PC-9 (cell line): ENCODE measurements at places on chromosomes 13 and 19. TPM values are rescaled to one million over a fixed set of nuclear protein-coding genes. Genes with fewer than 3 reads are reported as not detected.

DNA sequence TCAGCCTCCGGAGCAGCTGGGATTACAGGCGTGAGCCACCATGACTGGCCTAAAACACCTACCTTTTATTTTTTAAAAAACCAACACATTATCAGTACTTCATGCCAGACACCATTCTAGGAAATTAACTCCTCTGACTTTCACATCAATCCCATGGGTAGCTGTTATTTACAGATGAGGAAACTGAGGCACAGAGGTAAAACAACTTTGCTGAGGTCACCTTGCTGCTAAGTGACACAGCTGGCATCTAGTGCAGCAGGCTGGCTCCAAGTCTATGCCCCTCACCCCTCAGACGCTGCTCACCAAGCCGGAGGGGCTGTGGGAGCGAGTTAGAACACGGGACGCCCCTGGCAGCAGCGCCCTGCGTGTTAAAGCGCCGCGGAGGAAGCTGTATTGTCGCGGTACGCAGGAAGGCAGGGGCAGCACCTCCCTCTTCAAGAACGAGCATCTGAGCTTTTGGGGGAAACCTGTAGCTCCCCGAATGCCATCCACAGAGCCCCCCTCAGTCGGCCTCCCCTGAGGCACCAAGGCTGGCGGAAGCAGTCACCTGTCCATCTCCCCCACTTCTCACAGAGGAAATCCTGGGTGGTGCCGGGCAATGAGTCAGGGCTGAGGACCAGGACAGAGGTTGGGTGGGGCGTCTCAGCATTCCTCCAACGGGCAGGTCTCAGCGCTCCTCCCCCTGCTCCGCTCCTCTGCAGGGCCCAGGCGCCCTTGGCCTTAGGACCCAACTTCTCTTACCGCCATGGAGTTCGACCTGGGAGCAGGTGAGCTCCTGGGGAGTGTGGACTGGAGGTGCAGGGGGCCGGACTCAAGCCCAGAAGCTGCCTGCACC is at the start of gene C19orf33:
TSS of gene C19orf33 (plus strand) at position 735 of the 835 bp plus-strand sequence. CDS start at position 746, 11 bp downstream.
- peak; percentile 88 for DNase-seq

GRCh38 chr13:20901668-20902437 is 693 bp downstream of the XPO4 start:
- no peak for DNase-seq

DNA sequence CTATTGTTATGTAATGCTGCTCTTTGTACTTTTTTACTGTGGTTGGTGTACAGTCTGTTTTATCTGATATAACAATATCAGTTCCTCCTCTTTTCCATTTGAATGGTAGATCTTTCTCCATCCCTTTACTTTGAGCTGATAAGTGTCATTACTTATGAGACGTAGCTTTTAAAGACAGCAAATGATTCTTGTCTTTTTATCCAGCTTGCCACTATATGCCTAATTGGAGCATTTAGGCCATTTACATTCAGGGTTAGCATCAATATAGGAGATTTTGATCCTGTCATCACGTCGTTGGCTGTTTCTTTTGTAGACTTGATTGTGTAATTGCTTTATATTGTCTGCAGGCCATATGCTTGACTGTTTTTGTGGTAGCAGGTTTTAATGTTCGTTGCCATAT is 894.2 kb upstream of the ATXN8OS start:
- DNase-seq, result no peak

Gene IL11
- total RNA-seq, result 4.1 and 6.6 TPM in 2 replicates

GRCh38 chr19:49574206-49574755 is 6.1 kb downstream of the NOSIP start:
- no peak for DNase-seq

DNA sequence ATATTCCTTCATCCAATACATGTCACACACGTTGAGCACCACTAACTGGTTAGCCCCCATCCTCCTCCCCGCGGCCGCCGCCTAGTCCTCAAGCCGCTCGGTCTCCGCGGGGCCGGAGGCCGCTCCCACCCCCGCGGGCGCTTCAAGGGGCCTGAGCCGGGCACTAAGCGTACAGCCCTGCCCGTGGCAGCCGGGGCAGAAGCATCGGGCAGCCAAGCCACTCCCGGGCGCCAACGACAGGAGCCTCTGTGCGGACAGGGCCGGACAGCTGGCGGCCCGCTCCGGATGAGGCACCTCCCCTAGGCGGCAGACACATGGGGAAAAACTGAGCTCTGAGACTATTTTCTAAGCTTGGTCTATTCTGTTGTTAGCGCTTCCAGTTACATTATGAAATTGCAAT is 2.8 kb upstream of the ZNF543 start:
- no peak for DNase-seq

Gene NBEA
- 4.0 and 4.5 TPM in 2 replicates for total RNA-seq

- no peak for DNase-seq
Measured at GRCh38 chr13:32549788-32550187, 11.2 kb upstream of the N4BP2L2 start.

Gene EMC10
- 118 and 121 TPM in 2 replicates for total RNA-seq

Gene FAAP24
- 6.9 and 10.1 TPM in 2 replicates for total RNA-seq

GRCh38 chr19:32041681-32042292 is 303.6 kb upstream of the ZNF507 start:
- DNase-seq, result no peak

GRCh38 chr13:44434766-44435141 is 61.1 kb downstream of the SERP2 start:
- DNase-seq, result no peak

- DNase-seq, result peak; percentile 100
Measured at GRCh38 chr19:39430675-39431593, 4.8 kb downstream of the RPS16 start.

DNA sequence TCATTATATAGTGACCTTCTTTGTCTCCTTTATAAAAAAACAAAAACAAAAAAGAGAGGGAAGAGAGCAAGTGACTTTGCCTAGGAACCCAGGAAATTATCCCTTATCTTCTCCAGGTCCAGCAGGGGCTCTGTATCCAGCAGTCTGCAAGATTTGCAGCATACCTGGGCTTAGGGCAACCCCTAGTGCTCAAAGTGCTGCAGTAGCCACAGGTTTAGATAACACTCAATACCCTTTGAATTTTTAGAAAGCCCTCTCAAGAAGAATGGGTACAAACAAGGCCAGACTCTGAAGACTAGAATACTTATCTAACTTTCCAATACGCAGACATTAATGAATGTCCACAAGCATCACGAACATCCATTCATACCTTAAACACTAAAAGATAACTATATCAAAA is 43.2 kb downstream of the CCNA1 start:
- peak; percentile 45 for DNase-seq

DNA sequence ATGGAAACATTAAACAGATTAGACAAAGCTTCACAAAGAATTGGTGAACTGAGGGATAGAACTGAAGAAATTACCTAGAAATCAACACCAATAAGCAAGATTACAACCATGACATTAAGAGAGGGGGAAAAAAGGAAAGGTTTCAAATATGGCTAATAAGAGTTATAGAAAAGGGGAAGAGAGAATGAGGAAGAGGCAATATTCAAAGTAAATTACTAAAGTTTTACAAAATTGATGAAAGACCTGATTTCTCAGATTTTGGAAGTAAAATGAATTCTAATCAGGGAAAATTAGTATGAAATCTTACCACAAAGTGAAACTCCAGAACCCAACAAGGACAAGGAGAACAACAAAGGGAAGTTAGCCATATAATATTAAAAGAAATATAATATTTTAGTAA is 187.4 kb downstream of the NBEA start:
- DNase-seq, result no peak

- DNase-seq, result peak; percentile 89
Measured at GRCh38 chr19:3036119-3036976, 7.3 kb upstream of the TLE2 start.

Gene SHC2
- 0.70 and 0.73 TPM in 2 replicates for total RNA-seq

Gene KIR3DL2
- not detected in 2 replicates for total RNA-seq

Gene NLRP9
- not detected in 2 replicates for total RNA-seq

Gene ZNF85
- total RNA-seq, result 5.7 and 6.4 TPM in 2 replicates

- no peak for DNase-seq
Measured at GRCh38 chr13:36385489-36385888, 39.3 kb upstream of the SPART start.

DNA sequence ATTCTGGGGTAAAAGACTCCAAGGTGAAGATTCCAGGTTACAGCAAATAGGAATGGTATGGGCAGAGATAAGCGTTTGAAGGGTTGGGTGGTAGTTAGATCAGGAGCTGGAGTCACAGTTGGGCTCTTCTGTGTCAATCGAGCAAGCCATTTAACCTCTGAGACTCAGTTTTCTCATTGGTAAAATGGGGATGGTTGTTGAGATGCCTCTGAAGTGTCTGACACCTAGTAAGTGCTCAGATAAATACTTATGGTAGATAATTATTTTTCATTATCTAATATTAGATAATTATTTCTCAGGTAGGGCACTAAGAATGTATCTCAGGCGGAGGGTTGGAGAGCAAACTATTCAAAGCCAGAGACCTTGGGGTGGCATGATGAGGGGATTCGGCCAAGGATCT is 7.8 kb downstream of the LTBP4 start:
- DNase-seq, result no peak

Gene NEK5
- not detected in 2 replicates for total RNA-seq

Gene LILRA6
- total RNA-seq, result not detected in 2 replicates

DNA sequence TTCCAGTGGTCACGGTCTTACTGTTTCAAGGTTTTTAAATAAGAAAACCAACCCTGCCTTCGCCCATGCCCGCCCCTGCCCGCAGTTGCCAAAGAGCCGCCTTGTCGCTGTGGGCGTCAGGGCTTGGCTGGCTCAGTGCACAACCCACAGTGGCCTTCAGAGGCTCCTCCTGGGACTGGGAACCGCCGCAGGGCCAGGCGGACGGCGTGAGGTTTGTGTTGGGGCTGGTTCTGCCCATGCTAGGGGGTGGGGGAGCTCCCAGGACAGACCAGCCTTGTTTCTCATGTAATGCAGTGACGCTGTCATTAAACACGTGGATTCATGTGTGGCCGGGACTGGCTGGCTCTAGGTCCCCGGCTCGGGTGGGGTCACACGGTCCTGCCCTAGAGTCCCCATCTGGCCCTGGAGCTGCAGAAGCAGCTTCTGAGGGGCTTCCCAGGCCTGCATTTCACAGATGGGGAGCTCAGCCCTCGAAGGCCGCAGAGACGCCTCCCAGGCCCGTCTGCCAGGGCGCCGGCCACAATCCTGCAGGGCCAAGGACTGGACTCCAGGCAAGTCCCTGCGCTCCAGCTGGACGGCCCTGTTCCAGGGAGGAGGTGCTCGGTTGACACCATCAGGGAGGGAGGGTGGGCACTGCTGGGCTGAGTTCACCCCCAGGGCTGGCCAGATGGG is 2.4 kb upstream of the TEKTIP1 start:
- DNase-seq, result no peak

Gene AMER2
- total RNA-seq, result not detected in 2 replicates

DNA sequence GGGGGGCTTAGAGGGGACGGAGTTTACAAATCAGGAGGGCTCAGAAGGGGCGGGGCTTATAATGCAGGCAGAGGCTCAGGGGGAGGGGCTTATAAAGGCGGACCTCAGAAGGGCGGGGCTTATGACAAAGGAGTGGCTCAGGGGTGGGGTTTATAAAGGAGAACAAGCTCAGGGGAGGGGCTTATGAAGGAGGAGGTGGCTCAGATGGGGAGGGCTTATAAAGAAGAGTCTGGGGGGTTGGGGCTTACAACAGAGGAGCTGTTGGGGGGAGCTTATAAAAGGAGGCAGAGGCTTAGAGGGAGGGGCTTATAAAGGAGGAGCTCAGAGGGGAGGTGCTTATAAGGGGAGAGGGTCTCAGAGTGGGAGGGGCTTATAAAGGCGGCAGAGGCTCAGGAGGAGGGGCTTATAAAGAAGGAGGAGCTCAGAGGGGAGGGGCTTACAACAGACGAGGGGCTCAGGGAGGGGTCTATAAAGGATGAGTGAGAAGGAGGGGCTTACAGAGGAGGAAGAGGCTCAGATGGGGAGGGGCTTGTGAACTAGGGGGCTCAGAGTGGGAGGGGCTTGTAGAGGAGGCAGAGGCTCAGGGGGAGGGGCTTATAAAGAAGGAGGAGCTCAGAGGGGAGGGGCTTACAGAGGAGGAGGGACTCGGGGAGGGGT is 1.0 kb downstream of the SMIM24 start:
- DNase-seq, result no peak

- DNase-seq, result peak; percentile 98
Measured at GRCh38 chr13:106129273-106129672, 406.2 kb downstream of the EFNB2 start.

GRCh38 chr13:109418111-109418510 is 368.3 kb downstream of the IRS2 start:
- DNase-seq, result no peak

DNA sequence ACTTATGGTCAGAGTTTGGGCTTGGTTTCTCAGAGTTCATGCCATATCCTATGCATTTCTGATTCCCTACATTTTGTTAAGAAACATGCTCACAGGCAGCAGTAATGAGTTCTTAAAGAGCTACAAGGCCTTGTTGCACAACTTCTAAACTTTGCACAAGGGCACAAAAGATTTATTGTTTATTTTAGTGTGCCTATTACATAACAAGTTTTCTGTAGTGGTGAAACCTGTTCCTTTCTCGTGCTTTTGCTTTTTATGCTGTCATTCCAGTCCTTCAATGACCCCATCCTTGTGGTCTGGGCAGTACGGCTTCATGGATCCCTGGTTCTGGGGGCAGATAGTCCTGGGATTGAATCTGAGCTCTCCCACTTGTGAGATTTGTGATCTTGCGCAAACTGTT is 17.8 kb downstream of the ZNF507 start:
- DNase-seq, result peak; percentile 91

Gene FBXO17
- total RNA-seq, result 8.1 and 11.1 TPM in 2 replicates

Gene PDE4C
- total RNA-seq, result 2.2 and 3.8 TPM in 2 replicates

DNA sequence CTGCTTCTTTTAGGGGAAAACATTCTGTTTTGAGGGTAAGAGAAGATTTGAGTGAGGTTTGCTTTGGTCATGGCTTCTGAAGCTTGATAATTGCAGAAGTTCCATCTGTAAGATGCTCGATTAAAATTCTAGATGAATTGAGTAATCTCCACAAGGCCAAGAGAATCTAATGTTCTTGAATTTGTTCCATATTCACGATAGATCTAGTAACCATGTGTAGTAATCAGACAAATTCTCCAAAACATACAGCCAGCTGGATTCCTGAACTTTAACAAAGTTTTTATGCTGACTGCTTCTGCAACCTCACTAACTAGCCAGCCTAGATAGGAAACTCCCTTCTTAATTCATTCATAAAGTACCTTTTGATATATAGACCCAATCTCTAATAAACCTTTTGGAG is 92.7 kb downstream of the COL4A2 start:
- no peak for DNase-seq

GRCh38 chr13:75512253-75512652 is 25.4 kb downstream of the COMMD6 start:
- DNase-seq, result no peak

Gene TNFRSF19
- total RNA-seq, result 0.13 and 0.24 TPM in 2 replicates
